ENCODE measurements at places on chromosomes 7 and 10. TPM values are rescaled to one million over a fixed set of nuclear protein-coding genes. Genes with fewer than 3 reads are reported as not detected.

- H3K27ac ChIP-seq: no peak overlapping the region
- H3K4me1 ChIP-seq: no peaks in the 10 kb centered on the region
- no peak for DNase-seq
Measured at GRCh38 chr10:45163315-45163975, 152.0 kb downstream of the OR13A1 start.

DNA sequence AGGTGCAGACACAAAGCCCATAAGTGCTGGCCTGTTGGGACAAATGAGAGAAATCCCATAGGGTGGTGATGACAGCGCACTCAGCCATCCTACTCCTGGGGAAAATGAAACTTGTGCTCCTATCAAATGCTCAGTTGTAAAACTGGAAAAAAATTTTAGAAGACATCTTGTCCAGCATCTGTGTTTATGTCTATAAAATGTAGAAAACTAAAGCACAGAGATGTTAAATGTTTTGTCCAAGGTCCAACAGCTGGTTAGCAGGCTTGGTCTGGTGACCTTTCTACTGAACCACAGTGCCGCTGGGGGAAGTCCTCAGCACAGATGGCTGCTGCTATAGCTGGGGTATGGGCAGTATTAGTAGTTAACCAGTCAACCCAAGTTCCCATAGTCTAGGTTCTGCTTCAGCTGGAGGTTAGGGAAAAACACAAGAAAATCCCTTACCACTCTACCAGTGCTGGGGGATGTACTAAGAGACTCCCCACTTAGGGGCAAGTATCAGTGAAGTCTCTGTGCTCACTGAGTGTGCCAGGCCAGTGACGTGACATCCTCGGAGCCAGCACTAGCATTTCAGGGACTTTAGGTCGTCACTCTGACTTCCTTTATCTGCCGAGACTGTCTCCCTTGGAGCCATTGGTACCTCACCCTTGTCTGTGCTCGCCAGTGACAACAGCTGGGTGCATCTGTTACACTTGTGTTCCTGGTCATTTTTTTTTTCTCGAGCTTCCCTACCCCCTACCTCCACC is 1.9 kb downstream of the TSPAN33 start:
- no peak overlapping the region for H3K4me3 ChIP-seq
- no peaks in the 10 kb centered on the region for H3K36me3 ChIP-seq
- H3K27ac ChIP-seq: no peak overlapping the region

- peaks cover 12% of the 10 kb centered on the region for H3K4me1 ChIP-seq
- H3K4me3 ChIP-seq: no peak overlapping the region
- no peak overlapping the region for H3K27ac ChIP-seq
- no peak for DNase-seq
- no peaks in the 10 kb centered on the region for H3K36me3 ChIP-seq
Measured at GRCh38 chr10:71239946-71240795, 27.8 kb downstream of the UNC5B start.

DNA sequence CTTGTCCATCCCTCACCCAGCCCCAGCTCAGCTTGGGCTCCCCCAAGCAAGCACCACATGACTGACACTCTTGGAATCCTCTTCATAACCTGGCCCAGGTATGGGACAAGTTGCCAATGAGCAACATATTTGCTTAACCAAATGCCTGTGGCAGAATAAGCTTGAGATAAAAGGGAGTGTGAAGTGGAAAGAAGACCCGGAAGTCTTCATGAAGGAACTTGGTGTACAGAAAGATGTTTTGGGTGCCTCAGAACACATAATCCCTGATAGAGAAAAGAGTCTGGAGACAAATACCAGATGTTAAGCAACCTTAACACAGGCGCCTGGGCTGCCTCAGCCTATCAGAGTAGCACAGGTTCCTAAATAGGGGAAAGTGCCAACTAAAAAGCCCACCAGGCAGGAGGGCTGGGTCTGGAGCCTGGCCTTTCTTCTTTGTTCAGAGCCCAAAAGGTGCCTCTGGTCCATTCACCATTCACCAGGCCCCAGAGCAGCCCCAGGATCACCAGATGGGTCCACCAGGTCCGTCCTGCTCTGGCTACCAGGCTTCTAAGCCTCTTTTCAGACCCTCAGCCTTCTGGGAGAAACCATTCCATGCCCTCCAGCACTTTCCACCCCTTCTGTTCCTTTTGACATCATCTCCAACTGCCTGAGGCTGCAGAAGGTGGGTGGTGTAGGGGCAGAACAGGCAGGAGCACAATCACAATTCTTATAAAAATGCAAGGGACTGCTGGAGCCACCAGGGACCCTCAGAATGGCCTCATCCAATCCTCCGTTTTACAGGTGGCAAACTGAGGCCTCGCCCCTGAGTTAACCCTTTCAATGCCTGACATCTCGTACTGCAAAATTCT is 22.6 kb downstream of the KCNMA1 start:
- H3K36me3 ChIP-seq: no peaks in the 10 kb centered on the region
- no peaks in the 10 kb centered on the region for H3K27me3 ChIP-seq
- H3K4me1 ChIP-seq: no peaks in the 10 kb centered on the region
- H3K4me3 ChIP-seq: no peak overlapping the region
- no peak for DNase-seq

The DCLRE1A gene
- total RNA-seq: 4.0 TPM

DNA sequence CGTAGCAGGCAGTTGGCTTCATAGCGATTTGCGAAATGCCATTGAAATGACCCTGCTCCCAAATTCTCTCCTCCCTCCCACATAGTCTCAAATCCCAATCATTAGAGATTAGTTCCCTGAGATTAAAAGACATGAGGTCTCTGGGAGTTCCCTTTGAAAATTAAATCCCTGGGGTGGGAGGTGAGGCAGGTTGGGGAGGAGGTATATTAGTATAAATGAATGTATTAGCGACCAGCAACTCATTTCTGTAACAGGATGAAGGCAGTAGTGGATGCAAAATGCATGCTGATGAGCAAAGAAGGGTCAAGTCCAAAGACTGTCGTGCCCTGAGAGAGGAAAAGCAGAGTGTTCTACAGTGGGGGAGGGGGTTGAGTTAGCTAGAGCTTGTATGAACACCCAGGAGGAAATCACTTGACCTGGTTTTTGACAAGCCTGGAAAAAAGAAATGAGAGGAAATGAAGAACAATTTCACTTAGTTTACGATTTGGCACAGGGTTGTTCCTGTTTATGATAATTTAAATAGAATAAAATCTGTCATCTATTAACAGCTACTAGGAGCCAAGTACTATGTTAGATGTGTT is 79.6 kb upstream of the MTPN start:
- H3K27me3 ChIP-seq: no peaks in the 10 kb centered on the region
- H3K4me1 ChIP-seq: no peaks in the 10 kb centered on the region
- no peaks in the 10 kb centered on the region for H3K36me3 ChIP-seq
- H3K4me3 ChIP-seq: no peak overlapping the region
- no peak for DNase-seq
- H3K27ac ChIP-seq: no peak overlapping the region

The ACSM6 gene
- not detected for total RNA-seq

GRCh38 chr10:47383261-47384147 is 589 bp downstream of the ZNF488 start:
- no peaks in the 10 kb centered on the region for H3K4me1 ChIP-seq
- DNase-seq: no peak
- H3K27me3 ChIP-seq: no peaks in the 10 kb centered on the region
